ENCODE measurements at places on chromosomes 5 and 9.

GRCh38 chr9:124580186-124580585, 73.0 kb upstream of the NR5A1 start:
- no peak for DNase-seq

- DNase-seq: no peak
These were observed 32.0 kb downstream of the STARD4 start for GRCh38 chr5:111480346-111480745.

- DNase-seq: no peak
These were observed 21.0 kb upstream of the TBCA start for GRCh38 chr5:77797136-77797535.

- DNase-seq: no peak
These were observed 28.8 kb downstream of the CPLX2 start for GRCh38 chr5:175900157-175900556.

DNA sequence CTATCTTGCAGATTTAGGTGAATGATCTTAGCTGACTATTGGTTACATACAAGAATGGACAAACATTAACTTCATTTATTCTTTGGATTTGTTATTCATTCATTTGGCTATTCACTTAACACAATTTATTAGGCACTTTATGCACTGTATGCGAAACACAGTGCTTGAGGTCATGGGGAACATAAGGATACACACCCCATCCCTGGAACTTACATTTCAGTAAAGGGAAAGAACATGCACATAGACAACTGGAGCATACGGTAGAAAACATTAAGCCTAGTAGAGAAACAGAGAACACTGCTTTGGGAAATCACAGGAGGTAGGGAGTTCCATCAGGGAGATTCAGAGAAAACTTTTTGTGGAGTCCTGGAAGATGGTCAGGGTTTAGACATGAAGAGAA, 22.2 kb downstream of the LIX1 start:
- no peak for DNase-seq

DNA sequence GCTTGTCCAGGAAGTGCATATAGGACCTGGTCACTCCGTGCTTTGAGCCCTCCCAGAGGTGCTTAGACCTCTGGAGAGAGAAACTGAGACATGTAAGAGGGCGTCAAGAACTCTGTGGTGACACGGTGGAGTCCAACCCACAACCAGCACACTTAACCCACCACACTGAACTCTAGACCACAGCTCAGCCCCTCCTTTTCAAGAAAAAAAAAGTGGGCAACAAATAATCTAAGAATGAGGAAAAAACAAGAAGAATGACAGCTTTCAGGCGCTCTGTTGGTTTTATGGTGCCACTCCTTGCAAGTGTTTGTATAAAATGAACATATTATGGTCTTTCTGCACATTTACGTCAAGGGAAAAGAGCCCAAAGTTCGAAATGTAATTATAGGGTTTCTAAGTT, 50.2 kb upstream of the SNAPC3 start:
- DNase-seq: no peak

DNA sequence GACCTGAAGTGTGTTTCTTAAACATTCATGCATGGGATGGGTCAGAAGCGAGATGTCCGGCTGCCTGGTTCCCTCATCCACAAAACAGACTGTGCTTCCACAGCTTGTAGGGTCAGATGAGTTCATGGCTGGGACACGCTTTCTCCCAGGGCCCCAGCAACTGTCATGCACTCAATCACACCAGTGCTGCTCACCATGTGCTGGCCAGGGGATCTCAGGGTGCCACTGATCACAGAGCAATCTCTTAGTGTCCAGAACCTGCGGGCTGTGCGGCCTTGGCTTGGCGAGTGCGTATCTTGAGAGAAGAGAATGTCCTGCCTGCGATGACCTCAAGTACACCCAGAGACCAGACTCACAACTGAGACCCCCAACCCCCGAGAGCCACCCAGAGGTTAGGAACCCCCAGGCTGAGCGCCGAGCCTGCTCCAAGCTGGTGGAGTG, 26.0 kb upstream of the FCN2 start:
- DNase-seq: no peak

DNA sequence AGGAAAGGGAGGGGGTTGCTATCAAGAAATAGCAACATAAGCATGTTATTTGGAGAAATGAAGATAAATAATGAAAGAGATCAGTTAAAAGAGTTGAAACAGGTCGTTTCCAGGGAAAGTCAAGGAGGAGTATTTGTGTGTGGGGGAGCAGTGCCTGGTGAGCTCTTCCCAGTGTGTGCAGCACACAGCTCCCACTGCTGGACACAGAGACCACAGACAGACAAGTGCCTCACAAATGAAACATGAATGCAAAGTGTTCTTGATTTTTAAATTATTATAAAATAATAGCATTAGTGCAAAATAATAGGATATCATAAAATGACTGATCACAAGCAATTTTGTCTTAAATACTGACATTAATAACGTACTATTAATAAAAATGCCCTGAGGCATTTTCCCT, 40.8 kb downstream of the LIFR start:
- no peak for DNase-seq

GRCh38 chr5:114953565-114953964, 216.1 kb downstream of the TRIM36 start:
- no peak for DNase-seq

DNA sequence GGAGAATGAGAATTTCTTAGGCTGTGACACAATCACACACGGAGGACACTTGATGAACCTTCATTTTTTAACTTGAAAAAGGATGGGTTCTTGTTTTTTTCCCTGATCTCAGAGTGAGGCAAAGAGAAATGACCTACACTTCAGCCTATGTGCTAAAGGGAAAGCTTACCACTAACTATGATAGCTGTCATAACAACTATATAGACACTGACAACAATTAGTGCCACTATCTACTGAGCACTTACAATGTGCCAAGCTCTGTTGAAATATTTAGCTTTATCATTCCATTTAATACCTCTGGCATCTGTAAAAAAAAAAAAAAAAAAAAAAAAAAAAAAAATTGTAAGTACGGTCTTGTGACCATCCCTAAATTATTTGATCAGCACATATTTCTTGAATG, 135.9 kb upstream of the WWC1 start:
- DNase-seq: no peak

DNA sequence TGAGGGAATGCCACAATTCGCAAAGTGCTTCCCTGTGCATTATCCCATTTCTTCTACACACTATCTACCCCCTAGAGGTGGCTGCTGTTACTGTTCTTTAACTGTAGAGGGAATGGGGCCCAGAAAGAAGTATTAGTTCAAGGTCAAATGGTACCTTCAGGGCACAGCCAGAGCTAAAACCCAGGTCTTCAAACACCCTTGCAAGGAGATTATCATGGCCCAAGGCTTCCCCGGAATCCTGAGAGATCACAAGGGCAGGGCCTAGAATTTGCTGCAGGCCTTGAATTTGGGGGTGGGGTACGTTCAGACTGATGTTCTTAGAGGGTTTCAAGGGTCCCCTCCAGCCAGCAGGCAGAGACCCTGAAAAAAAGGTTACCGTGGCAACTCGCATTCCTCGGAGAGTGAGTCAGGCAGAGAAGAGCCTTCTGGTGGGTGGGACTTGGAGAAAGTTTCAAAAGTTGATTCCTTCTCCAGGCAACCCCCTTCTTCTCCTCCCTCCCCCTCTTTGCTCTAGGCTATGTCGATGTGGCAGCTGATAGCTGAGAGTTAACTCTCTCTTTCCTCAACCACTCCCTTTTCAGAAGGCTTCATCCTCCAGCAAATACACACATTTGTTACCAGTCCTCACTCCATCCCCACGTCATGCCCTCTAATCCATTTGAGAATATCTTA, 1.9 kb downstream of the SPARC start:
- DNase-seq: peak; percentile 34

DNA sequence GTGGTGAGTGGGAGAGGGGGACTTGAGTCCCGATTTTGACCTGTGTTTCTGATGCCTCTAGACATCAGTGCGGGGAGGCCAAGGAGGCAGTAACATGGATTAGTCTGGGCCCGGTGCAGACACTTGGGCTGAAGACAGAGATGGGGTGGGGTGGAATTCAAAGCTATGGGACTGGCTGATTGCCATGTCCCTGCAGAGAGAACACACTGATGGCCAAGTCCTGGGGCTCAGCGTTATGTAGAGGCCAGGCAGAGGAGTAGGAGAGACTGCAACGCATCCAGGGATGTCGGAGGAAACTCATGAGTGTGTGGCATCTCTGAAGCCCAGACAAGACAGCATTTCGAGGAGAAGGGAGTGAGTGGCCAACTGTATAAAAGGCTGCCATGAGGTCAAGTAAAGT, 30.1 kb downstream of the PSD2 start:
- no peak for DNase-seq

- no peak for DNase-seq
These were observed 39.9 kb upstream of the CPLX2 start for GRCh38 chr5:175831507-175831906.

DNA sequence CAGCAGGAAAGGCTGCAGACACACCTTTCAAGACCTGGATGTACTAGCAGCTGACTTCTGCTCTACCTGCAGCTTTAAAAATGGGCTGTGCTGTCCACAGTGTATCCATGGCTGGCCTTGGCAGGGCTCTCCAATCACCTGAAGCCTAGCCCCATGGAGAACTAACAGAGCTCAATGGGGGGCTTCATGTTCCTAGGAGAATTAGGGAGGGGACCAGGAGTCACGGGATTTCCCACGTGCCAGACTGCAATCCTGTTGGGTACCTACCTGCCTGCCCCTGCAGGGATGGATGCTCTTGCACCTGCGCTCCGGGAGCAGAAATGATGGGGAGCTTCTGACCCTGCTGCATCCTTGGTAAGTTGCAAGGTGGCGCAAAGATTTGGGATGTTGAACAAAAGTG, 462.1 kb downstream of the ICE1 start:
- no peak for DNase-seq

- DNase-seq: no peak
These were observed 45.6 kb downstream of the NKD2 start for GRCh38 chr5:1054018-1054798.

DNA sequence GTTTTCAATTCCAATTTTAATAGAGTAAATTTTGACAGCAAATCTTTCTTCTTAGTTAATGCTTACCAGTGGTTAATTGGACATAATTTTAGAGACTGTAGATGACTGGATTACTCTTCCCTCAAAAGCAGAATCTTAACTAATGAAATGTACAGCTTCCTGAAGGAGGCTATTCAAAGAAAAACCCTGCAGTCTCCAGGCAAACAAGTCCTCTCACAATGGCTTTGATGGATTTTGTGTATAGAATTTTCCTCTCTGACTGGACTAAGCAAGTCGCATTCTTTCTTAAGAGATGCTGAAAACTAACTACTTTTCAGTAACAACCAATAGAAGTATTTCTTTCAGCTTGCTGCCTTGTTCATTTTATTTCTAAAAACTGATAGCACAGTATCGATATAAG, 35.7 kb upstream of the TMED7 start:
- no peak for DNase-seq

DNA sequence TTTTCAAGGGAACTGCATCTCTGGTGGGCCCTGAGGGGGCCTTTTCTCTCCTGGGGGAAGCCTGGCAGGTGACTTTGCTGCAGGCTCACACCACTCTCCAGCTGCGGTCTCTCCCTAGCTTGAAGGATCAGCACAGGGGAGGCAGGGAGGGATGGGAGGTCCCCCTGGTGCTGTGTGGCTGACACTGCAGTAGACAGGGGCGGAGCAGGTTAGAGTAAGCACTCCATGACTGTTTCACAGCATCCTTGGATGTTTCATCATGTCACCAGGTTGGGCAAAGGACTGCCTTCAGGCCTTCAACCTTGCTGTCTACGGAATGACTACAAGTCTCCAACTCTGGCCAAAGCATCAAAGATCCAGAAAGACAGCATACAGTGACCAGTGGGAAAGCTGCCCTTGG, 470.7 kb downstream of the CDK5RAP2 start:
- DNase-seq: no peak

- DNase-seq: no peak
These were observed 101.9 kb downstream of the HTR1A start for GRCh38 chr5:63860379-63860778.

DNA sequence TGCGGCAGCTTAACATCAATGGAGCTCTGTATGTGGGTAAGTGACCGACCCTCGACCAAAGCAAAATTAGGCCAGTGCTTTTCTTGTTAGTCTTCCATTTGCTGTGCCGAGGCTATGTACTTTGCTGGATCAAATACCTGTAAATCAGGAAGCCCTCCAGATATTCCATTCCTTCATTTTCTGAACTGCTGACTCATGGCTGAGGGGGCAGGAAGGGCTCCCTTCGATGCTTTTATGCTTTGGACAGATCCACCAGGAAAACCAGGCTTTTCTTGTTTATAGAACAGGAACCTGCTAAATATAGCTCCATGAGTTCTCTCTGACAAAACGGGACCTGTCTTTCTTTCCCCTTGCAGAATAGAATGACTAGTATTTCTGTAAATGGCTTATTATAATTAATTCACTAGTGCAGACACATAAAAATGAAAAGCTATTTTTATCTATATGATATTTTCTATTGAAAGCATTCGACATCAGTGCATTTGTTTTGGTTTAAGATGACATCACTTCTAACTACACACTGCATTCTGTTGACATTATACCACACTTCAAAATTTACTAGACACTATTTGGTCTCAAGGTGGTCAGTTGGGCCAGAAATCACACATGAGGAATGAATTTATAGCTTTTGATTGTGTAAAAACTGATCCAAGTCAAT, 93.3 kb downstream of the LIFR start:
- DNase-seq: no peak

DNA sequence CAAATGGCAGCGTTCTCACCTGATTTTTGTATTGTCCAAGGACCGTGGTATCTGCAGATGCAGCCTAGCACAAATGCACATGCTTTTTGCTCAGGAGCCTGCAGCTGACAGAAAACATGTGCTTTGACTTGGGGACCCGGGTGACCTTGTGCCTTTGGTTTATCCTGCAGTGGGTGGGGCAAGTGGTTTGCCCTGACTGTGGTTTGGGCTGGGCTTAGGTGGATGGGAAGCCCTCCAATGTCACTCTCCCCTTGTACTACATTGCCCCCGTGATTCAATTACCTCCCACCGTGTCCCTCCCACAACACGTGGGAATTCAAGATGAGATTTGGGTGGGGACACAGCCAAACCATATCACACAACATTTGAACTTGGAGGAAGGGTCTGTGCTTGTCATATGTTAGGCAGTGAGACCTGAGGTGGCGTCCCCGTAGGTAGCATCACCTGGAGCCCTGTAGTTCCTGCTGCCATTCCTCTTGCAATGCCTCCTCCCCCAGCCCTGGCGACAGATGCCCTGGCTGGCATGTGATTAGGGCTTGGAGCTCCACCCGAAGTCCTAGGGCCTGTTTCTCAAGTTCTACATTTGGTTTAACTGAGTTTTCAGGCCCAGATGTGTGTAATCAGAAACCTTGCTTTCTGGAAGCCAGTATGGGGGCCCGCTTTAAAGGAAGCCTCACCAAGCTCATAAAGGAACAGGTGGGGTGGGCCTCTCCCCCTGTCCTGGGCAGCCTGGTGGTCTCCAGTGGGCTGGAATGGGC, 2.1 kb downstream of the ANKRD33B start:
- no peak for DNase-seq

All from body of pancreas (tissue), 4 donors.